ENCODE measurements at places on chromosomes 7 and 10. TPM values are rescaled to one million over a fixed set of nuclear protein-coding genes. Genes with fewer than 3 reads are reported as not detected.

Gene PPP1R9A
- total RNA-seq, result 9.5 TPM

Gene CDK14
- total RNA-seq, result 13.4 TPM

Gene ARMC10
- 41.4 TPM for total RNA-seq

Gene ANKRD7
- not detected for total RNA-seq

Gene PNLIP
- not detected for total RNA-seq

Gene SHTN1
- 19.6 TPM for total RNA-seq

Gene SAMD9
- total RNA-seq, result 5.9 TPM

Gene MRPL43
- total RNA-seq, result 86.7 TPM

Gene EPHA1
- total RNA-seq, result not detected

Gene TMEM178B
- 0.22 TPM for total RNA-seq

Gene PRRT4
- 24.7 TPM for total RNA-seq

Gene CYP2C8
- not detected for total RNA-seq

Gene SMO
- total RNA-seq, result 1.7 TPM

Gene LLCFC1
- not detected for total RNA-seq

Gene NSUN5
- 16.3 TPM for total RNA-seq

Gene GIMAP1
- total RNA-seq, result 5.9 TPM

Gene CALML5
- total RNA-seq, result not detected

Gene HOXA11
- 1.8 TPM for total RNA-seq

Gene TRPV5
- not detected for total RNA-seq

Gene CRYGN
- not detected for total RNA-seq

Gene MYO1G
- 7.8 TPM for total RNA-seq

Gene AKAP9
- 111 TPM for total RNA-seq

Gene GBX1
- not detected for total RNA-seq
